Hepatocyte (in vitro differentiated cells): ENCODE measurements at places on chromosomes 6 and 20. TPM values are rescaled to one million over a fixed set of nuclear protein-coding genes. Genes with fewer than 3 reads are reported as not detected.

CCDC167 gene
- 60.5 and 66.1 TPM in 2 replicates for polyA plus RNA-seq

ZNF292 gene
- polyA plus RNA-seq = 20.9 and 31.4 TPM in 2 replicates

TRIM26 gene
- polyA plus RNA-seq = 27.2 and 29.3 TPM in 2 replicates

BNIP5 gene
- 28.1 and 29.2 TPM in 2 replicates for polyA plus RNA-seq

PHACTR1 gene
- 3.0 and 6.1 TPM in 2 replicates for polyA plus RNA-seq

FAM83C gene
- 0.10 TPM in 1 of 2 replicates, not detected in the other for polyA plus RNA-seq

SLC35D3 gene
- 0.12 TPM in 1 of 2 replicates, not detected in the other for polyA plus RNA-seq

GJA1 gene
- 86.0 and 91.5 TPM in 2 replicates for polyA plus RNA-seq

SLC35F1 gene
- polyA plus RNA-seq = 0.04 and 0.11 TPM in 2 replicates

NOTCH4 gene
- polyA plus RNA-seq = 2.7 and 4.9 TPM in 2 replicates

SLA2 gene
- polyA plus RNA-seq = 0.15 TPM in 1 of 2 replicates, not detected in the other
